ENCODE measurements at places on chromosomes 4 and X.

- no peak for DNase-seq
Measured at GRCh38 chr4:20433097-20433705, 181.5 kb downstream of the SLIT2 start.

DNA sequence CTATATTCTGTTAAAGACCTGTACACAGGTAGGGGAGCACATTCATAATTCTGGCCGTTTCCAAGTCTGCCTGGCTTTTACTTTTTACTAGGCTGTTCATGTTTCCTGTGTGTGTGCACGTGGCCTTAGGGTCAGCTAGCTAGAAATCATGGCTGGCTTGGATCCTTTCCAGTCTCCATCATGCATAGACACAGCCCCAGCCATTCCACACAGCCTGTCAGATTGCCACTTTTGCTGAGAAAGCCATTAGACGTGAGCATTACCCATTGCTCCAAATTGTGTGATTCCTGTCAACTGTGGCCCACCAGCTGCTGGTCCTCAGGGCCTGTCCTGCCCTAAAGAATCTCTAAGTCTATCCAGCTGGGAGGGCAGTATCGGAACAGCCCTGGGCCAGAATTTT, 11.4 kb upstream of the SORCS2 start:
- DNase-seq = no peak

GRCh38 chr4:20615486-20616260, 84.6 kb upstream of the PACRGL start:
- no peak for DNase-seq

DNA sequence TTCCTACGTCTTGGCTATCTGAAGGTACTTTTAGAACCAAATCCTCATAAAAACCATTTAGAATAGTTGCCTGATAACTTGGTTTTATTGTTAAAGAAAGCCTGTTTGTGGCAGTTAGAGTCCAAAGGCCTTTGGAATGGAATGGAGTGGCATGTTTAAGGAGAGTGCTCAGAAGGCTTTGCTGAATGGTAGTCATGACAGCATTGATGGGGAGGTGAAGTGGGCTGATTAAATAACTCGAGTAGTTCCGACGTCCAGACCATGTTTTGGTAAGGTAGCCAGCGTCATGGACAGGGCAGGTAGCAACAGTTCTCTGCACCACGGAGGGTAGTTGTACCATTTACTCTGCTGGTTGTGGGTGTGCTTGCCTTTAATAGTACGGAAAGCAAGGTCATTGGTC, 86.3 kb upstream of the CLDN34 start:
- DNase-seq = no peak

DNA sequence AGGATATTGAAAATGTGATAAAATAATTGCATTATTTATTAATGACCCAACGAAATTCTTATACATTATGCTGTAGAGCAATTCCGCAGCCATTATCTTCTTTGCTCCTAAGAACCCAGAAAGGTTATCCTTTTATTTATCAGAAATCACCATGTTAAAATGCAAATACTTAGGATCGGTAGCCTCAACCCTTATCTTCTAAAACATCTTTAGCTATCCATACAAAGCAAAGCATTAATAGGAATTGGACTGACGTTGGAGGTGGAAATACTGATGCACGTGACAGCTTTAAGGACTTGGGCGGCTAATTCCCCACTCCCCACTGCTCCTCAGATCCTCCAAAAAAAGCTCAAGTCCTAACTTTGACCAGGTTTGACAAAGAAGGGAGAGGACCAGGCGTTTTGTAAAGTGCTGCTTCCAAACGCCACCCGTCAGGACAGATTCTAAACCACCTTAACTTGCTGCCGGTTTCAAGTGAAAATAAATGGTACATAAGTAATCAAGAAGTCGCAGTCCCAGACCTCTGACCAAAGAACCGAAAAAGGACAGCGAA, 539 bp upstream of the SPCS3 start:
- DNase-seq = no peak

- no peak for DNase-seq
Measured at GRCh38 chrX:41276661-41277506, 57.1 kb upstream of the DDX3X start.

GRCh38 chr4:38537666-38538065, 126.3 kb upstream of the KLF3 start:
- no peak for DNase-seq

DNA sequence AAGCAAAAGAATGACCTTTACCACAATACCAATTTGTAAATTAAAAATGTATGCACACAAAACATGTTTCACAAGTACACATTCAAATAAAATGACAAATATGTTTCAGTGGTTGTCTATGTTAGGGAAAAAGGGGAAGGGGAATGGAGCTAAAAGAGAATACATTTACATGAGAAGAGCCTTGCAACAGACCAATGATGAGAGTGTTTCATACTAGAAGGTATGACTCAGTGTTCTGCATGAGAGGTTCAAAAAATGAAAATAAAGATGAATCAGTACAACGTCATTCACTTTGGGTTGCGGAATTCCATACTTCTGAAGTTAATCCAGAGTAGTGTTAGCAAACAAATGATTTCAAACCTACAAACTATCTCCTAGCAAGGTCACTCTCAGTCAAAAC, 51.7 kb downstream of the RPGR start:
- no peak for DNase-seq

DNA sequence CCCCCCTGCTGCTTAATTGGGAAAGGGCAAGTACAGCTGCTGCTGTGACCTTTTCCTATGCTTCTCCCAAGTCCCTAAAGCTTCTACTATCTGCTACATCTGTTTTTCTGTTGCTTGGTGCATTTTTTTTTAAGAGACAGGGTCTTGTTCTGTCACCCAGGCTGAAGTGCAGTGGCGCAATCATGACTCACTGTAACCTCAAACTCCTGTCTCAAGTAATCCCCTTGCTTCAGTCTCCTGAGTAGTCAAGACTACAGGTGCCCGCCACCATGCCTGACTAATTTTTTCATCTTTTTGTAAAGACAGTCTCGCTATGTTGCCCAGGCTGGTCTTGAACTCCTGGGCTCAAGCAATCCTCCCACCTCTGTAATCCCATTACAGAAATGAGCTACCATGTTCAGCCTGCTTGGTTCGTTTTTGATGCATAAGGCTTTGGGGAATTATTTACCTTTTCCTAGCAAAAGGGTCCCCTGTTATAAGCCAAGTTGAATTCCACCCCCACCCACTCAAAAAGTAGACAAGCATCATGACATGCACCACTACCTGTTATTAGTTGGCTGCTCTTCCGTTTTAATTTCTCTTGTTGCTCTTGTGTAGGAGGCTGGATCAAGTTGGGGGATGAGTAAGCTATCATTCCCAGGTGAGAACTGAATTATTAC, 39.6 kb downstream of the DGKK start:
- DNase-seq = no peak

Data from activated gamma-delta T cell treated with anti-CD3 and anti-CD28 coated beads, Interleukin-2, amount 50 U/mL, for 16 hours (primary cell).